ENCODE measurements at places on chromosomes 13 and 19.

DNA sequence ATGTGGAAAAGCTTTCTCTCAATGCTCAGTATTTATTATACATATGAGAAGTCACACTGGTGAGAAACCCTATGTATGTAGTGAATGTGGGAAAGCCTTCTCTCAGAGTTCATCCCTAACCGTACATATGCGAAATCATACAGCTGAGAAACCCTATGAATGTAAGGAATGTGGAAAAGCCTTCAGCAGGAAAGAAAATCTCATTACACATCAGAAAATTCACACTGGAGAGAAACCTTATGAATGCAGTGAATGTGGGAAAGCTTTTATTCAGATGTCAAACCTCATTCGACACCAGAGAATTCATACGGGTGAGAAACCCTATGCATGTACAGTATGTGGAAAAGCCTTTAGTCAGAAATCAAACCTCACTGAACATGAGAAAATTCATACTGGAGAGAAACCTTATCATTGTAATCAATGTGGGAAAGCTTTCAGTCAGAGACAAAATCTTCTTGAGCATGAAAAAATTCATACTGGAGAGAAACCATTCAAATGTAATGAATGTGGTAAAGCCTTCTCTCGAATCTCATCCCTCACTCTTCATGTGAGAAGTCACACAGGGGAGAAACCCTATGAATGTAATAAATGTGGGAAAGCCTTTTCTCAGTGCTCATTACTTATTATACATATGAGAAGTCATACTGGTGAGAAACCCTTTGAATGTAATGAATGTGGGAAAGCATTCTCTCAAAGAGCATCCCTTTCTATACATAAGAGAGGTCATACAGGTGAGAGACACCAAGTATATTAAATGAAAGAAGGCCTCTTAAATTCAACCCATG, 34.4 kb downstream of the ZNF568 start:
- no peak for DNase-seq

DNA sequence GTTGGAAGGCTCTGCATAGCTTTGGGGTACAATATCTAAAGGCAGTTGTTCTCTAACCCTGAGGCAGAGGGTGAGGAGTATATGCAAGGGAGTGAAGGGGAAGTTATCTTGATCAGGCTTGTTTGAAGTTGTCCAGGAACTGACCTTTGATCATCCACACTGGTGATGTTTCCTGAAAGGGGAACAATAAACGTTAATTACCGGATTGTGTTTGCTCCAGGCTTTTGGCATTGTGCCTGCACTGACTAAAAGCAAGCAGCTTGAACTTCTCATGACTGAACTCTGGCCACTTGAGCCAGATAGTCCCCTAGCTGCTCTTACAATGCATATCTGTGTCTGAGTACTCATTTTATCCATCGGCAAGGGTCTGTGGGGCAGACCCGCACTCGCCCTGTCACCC, 27.0 kb upstream of the ZNF726 start:
- DNase-seq, result no peak

DNA sequence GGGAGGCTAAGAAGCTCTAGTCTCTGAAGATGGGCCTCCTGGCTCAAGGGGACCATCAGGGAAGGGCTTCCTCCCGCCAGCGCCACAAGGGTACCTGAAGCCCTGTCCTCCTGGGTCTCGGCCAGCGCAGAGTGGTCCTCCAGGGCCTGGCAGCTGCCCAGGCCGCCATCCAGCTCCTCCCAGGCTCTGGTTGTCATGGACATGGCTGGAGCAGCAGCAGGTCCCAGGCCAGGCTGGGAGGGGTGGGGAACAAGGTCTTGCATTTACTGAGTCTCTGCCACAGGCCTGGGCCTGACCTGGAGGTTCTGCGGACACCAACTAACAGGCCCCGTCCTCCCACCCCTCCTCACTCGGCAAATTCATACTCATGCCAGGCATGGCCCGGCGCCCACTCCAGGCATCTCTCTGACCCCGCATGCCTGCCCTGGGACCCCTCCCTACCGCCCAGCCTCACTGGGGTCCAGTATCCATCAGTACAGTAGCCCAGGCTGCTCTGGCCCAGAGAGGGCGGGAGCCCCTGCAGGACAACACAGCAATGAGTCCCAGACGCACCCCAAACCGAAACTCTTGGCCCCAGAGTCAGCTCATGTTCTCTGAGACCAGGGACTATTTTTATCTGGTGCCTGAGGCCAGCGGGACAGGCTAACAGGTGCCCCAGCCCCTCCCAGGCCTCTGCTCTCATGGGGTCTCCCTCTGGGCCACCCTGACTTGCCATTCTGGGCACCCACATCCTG, 938 bp downstream of the JSRP1 start:
- no peak for DNase-seq

GRCh38 chr13:37870895-37871550, 1.5 kb upstream of the TRPC4 start:
- no peak for DNase-seq

GRCh38 chr19:46063201-46063600, 22.4 kb upstream of the IGFL4 start:
- DNase-seq, result no peak

DNA sequence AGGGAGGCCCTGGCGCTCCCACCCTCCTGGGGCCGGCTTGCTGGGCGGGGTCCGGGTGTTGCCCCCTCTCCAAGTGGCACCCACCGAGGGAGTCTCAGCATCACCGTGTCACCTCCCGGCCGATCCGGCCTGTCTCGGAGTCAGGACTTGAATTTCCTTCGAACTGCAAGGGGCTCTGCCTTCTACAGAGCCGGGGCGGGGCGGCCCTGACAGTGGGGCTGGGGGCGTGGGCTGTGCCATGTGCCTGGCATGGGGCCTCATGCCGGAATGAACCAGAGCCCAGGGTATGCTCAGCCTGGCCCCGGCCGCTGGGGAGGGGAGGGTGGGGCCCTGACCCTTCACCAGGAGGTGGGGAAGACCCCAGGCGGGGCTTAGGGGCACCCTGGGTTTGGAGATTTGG, 47.0 kb upstream of the TCF3 start:
- DNase-seq, result no peak

DNA sequence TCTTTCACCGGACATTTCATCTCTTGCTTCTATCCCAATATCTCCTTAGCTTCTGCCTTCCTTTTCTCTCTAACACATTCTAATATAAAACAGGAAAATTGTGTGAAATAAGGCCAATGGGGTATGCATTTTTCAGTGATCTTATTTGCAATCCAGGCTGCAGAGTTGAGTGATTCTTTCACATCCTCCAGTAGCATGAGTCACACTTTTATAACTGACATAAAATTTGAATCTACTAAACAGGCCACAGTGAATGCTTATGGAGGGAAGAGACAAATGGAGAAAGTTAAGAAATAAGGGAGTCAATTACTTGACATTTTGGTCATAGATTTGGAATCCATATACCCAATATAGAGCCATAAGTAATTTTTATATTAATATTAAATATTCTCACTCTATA, 1037.0 kb upstream of the SPRY2 start:
- DNase-seq, result no peak

DNA sequence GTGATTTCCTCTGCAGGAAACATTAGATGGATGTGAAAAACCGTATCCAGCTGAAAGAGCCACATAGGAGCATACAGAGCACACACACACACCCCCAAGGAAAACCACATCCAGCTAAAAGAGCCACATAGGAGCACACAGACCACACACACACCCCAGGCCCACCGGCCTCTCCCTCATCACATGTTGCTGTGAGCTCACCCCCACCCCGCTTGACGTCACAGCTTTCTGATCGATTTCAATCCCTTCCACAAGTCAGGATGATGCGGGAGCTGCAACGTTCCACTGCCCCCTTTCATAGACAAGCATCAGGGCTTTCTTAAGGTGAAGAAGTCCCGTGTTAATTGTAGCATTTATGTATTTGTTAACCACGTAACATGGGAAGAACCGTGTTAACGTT, 72.4 kb upstream of the SOX1 start:
- no peak for DNase-seq

DNA sequence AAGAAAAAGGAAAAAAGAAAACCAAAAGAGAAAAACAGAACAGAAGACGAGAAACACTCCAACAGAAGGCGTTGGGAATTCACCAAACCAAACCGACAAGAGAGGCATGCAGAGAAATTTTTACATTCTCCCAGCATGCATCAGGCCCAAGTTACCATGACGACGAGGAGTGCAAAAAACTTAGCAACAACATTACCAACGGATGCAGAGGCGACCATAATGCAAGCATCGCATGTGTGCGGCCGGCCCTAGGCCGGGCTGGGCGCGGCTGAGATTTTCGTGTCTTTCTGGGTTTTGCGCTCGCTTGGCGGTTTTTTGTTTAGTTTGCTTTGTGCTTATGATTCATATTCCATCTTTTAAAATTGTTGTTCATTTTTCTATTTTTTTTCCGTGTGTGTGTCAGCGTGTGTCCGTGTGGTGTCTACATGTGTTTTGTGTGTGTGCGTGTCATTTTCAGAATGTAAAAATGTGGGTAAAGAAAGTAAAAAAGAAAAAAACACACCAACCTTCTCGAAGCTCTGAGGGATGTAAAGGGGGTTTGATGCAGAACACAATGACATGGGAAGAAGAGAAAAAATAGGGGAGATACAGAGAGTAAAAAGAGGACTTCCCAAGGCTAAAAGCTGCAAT, 84.9 kb downstream of the PTPRS start:
- DNase-seq, result no peak

- no peak for DNase-seq
These were observed 18.5 kb downstream of the CYP2A6 start for GRCh38 chr19:40831502-40832430.

Measured in stimulated activated CD8-positive, alpha-beta memory T cell treated with anti-CD3 and anti-CD28 coated beads, Interleukin-7, amount 100 ng/mL, for 1 hour (primary cell).